Activated T-helper 1 cell treated with Interleukin-2 at 50 U/mL for 16 hours (primary cell): ENCODE measurements at places on chromosomes 3 and 15.

DNA sequence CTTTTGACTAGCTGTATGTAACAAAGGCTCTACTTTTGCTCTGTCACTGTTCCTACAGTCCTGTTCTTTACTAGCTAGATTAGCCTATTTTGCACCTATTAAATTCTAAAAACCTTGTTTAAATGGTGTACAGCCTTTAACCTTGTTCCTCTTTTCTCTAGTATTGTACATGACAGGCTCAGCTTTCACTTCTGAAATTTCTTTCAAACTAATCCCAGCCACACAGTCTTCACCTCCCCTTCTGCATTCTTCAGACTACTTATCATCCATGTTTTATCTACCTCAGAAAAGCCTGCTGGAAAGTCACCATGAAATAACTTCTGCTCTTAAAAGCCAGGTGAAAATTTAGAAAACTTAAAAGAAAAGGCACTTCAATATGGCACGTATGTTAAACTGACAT, 122.4 kb downstream of the NECTIN3 start:
- no peak for DNase-seq

DNA sequence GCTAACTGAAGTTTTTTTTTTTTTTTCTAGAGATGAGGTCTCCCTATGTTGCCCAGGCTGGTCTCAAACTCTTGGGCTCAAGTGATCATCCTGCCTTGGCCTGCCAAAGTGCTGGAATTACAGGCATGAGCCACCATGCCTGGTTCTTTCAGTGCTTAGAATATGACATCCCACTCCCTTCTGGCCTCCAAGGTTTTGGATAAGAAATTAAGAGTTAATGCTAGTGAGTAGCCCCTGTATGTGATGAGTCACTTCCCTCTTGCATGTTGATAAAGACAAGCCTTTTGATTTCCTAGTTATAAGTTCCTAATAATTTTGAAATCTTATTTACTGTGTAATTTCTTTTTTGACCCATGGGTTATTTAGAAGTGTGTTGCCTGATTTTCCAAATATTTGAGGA, 35.7 kb upstream of the DNAJC19 start:
- DNase-seq, result no peak

DNA sequence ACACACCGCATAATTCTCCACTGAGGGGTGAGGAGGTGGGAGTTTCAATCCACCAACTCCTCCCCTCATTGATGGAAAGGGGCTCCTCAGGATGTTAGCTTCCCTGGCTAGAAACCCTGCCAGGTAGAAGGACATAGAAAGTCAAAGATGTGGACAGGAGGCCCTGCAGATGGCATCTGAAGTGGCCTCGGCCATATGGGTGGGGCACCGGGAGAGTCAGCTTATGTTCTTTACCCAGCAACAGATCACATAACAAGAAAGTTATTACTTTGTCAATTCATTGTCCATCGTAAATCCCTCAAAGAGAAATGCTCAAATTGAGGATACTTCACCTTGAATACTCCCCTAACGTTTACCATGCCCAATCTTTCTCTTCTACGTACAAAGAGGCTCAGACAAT, 97.3 kb upstream of the ARHGEF3 start:
- DNase-seq, result no peak

DNA sequence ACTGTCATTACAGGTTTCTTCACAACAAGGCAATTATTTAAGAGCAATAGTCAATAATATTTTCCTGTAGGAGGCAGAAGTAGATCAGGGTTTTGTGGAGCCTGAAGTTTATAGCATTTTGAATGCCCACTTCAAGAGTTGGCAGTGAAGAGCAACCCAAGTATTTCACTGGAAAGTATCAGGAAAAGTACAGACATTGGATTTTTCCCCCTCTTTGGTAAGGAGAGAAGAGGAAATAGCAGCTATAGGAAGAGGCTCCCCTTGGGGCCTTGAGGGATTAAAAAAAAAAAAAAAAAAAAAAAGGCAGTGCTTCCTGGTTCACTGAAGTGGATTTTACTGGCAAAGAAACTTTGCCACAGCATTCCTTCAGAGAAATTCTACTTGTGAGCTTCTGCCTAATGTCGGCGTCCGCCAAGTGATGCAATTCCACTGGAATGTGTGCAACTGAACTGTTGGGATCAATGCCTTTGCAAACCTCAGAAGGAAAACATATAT, 5.7 kb upstream of the CNTN6 start:
- no peak for DNase-seq

- peak; percentile 10 for DNase-seq
Measured at GRCh38 chr3:46442576-46443530, 21.9 kb downstream of the LTF start.
